Right renal cortex interstitium (tissue), 3 donors: ENCODE measurements at places on chromosomes 3 and 15.

DNA sequence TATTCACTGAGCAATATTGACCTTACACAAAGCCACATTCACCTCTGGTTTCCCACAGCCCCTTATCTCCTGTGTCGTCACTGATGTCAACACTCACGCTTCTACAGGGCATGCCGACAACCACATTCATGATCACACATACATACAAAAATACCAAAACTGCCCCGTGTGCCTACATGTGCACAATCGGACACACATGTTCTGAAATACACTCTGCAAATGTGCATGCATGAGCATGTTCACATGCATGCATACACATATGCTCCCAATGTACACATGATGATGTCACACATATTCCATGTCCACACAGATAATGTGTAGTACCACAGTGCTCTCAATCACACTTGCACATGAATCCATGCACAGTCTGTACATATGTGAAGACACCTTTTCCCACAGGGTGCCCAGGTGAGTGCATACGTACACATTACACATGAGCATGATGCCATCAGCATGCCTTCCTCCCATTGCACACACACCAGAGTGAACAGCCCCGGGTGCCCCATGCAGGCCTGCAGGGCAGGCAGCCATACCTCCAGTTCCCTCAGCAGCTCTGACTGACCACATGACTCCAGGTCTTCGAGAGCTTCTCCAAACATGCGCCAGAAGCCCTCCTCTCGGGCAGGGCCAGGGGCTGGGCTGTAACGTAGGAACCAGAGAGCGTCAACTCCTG, 37.0 kb downstream of the GRIP2 start:
- no peak for DNase-seq

GRCh38 chr15:93200081-93200836, 111.2 kb upstream of the RGMA start:
- DNase-seq = no peak

DNA sequence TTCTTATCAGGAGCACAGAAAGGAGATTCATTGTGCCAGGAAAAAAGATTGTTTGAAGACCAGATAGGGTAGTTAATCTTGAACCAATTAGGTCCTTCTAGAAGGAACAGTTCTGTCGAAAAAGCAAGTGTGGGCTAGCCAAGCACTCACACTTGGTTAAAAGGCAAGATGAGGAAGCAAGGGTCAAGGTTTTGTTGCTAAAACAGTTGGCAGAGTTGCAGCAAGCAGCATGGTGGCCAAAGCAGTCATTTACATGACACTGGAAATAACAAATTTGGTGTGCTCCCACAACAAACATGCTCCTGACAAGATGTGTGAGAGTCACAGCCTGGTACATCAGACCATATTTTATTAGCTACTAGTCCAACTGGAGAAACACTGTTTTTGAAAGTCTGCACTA, 228.0 kb upstream of the CFAP20DC start:
- DNase-seq = no peak

- DNase-seq = no peak
Observed at GRCh38 chr15:77243135-77243534, 172.2 kb upstream of the TSPAN3 start.

GRCh38 chr3:119395923-119396358, 67.5 kb downstream of the TMEM39A start:
- no peak for DNase-seq

DNA sequence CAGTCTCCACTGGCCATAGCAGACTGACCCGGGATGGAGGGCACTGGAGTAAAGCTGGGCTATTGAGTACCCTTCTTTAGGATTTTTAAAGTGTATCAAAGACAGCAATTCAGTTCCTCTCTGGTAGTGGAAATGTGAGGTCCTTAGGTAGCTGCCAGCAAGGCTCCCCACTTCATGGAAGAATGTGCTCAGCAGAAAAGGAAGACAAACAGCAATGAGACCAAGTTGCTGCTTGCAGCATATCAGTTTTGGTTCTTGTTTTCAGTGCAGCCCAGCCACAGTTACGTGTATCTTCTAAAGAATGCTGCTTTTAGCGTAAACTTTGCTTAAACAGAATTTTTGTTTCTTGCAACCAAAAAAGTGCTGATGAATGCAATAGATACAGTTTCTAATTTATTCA, 374.0 kb upstream of the CBLB start:
- no peak for DNase-seq

DNA sequence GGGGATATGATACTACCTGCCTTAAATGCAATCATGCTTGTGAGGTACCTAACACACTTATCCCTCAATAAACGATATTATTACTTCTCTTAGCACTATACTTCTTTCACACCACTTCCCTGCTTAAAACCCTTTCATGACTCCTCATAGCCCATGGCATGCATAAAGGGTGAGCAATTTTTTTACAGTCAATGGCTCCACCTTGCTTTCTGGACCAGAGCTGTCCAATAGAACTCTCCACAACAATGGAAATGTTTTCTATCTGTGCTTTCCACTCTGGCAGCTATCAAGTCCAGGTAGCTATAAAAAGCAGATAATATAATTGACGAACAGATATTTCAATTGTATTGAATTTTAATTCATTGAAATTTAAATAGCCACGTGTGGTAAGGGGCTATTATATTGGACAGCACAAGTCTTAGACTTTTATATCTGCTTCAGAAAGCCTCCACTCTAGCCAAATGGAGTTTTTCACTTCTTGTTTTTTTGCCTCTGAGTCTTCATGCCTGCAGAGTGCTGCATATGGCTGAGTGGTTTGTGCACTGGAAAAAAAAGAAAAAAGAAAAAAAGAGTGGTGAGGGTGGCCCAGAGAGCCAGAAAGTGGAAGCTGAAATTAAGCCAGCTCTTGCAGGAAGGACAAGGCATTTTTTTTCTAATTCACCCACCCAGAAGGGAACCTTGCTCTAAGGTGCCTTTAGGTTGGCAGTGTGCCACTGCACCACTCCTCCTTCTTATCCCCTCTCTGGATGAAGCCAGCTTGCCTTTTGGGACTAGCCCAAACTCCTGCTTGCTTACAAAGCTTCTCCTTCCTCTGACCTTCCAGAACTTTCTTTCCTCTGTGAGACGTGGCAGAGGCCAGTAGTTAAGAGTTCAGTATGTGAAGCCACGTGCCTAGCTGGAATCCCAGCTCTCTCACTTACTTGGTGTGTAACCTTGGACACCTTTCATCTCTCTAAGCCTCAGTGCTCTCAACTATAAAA, 239.0 kb upstream of the LRTM1 start:
- no peak for DNase-seq

DNA sequence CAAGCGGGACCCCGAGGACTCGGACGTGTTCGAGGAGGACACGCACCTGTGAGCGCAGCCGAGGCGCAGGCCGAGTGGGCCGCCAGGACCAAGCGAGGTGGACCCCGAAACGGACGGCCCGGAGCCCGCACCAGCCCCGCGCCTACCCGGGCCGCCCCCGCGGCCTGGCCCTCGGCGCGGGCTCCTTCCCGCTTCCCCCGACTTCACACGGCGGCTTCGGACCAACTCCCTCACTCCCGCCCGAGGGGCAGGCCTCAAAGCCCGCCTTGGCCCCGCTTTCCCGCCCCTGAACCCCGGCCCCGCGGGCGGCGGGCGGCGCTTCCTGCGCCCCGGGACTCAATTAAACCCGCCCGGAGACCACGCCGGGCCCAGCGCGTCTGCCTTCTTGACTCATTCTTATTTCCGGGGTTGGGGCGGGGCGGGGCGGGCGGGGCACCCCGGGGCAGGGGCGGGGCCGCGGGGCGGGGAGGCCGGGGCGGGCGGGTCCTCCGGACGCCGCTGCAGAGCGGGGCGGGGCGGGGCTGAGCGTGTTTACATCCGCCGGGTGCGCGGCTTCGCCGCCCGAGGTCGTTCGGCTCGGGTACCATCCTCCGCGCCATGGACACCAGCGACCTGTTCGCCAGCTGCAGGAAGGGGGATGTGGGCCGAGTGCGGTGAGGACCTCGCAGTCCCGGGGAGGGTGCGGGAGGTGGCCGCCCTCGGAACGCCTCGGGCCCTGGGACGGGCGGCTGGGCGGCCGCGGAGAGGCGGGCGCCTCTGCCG, at the start of gene ABTB1:
ABTB1 (plus strand) TSS at position 524 of the 762 bp plus-strand sequence; CDS start at position 598, 74 bp downstream.
- DNase-seq = no peak

DNA sequence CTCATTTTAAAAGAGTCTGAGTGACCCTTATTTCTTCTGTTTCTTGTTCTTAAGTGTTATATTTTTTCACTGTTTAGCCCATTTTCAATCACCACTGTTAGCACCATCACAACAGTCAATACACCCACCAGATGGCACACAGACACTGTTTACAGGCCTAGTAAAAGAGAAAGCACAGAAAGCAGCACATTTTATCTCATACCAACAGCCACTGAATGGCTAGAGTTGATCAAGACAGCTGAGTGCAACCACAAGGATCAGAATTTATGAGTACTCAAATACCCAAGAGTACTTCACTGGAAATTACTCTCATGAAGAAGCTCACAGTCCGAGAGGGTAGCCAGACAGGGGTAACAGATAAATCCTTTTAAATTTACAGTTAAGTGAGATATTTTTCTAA, 127.0 kb downstream of the TFDP2 start:
- DNase-seq = no peak

GRCh38 chr15:85150130-85150480, 168.4 kb downstream of the PDE8A start:
- no peak for DNase-seq

GRCh38 chr15:31353931-31354330, 27.3 kb downstream of the KLF13 start:
- DNase-seq = no peak

GRCh38 chr3:59115364-59116232, 65.8 kb upstream of the CFAP20DC start:
- DNase-seq = no peak

GRCh38 chr3:4782095-4782494, 197.1 kb upstream of the BHLHE40 start:
- no peak for DNase-seq

DNA sequence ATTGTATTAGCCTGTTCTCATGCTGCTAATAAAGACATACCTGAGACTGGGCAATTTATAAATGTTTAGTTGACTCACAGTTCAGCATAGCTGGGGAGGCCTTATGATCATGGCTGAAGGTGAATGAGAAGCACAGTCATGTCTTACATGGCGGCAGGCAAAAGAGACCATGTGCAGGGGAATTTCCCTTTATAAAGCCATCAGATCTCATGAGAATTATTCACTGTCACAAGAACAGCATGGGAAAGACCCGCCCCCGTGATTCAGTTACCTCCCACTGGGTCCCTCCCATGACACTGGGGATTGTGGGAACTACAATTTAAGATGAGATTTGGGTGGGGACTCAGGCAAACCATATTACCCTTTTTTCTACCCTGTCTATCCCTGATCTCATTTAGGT, 51.5 kb upstream of the MYZAP start:
- DNase-seq = no peak

GRCh38 chr3:27423463-27423862, 54.3 kb upstream of the NEK10 start:
- DNase-seq = no peak

DNA sequence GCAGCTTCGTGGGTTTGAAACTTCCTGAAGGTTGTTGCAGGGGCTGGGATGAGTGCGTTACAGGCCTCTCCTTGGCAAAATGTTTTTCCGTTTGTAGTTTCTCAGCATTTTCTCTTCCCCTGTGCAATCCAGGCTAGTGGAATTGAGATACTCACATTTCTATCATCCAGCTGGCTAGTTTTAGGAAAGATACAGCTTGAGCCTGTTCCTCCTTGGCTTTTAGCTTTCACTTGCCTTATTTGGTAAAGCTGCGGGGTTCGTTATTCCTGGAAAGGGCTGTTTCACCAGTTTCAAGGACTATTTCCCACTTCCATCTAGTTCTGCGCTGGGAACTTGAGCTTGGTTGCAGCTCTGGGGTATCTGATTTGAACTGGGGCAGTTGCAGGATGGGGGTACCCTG, 90.3 kb downstream of the ITPR1 start:
- no peak for DNase-seq

DNA sequence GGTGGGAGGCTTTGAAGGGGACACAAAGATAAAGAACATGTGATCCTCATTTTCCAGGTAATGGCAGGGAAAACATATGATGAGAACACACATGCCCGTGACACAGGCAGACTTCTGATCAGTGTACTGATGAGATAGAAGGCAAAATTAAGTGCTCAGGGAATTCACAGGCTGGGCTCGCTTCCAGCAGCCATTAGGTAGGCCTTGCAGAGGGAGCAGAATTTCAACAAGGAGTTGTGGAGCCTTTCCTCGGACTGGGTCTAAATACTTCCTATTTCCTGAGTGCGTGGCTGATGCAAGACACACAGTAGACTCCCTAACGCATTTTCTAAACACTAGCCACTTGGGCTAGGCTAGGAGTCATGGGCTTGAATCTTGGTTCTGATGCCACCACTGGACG, 74.0 kb upstream of the ETV5 start:
- no peak for DNase-seq

- peak; percentile 16 for DNase-seq
Observed at GRCh38 chr15:26232691-26233090, 369.6 kb upstream of the ATP10A start.

- no peak for DNase-seq
Observed at GRCh38 chr3:141646760-141647561, 91.1 kb upstream of the RNF7 start.

- DNase-seq = no peak
Observed at GRCh38 chr3:155335724-155336354, 42.4 kb upstream of the STRIT1 start.

- DNase-seq = no peak
Observed at GRCh38 chr15:82597815-82598214, 49.3 kb downstream of the CPEB1 start.

DNA sequence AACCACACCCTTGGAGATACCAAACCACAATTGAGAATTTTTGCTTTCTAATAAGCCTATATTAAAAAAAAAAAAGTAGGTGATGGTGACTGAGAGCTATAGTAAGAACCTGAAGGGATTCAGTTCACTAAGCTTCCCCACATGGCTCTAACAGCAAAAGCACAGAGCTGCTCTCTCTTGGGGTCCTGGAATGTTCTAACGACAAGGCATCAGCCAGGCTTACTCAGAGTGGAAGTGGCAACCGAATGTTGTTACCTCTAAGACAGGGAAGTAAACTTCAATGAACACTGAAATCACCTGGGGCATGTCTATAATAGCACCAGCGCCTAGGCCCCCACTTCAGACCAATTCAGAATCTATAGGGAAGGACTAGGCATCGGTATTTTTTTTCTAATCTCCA, 397.7 kb downstream of the MAGI1 start:
- no peak for DNase-seq

- peak; percentile 8 for DNase-seq
Observed at GRCh38 chr3:1609416-1609815, 489.2 kb upstream of the CNTN4 start.

- no peak for DNase-seq
Observed at GRCh38 chr3:172342097-172342659, 106.1 kb downstream of the GHSR start.

- DNase-seq = peak; percentile 72
Observed at GRCh38 chr3:186097663-186098451, 11.0 kb downstream of the ETV5 start.
